GM06990 (cell line): ENCODE measurements at places on chromosomes 12 and 14.

DNA sequence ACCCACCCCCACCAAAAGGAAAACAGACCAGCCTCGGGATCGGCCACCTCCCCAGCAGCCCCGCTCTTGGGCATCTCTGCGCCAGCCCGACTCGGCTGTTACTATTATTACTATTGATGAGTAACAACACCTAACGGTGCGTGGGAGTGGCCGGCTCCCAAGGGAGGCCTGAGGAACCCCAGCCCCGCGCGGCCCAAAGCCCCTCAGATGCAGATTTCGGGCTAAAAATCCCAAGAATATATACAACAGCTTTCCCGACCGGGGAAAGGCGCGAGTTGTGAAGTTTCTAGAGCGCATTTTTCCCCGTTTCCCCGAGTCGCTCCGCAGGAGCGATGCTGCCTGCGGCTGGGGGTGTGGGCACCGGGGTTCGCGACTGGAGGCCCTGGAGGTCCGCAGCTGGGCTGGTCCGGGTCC, 565 bp downstream of the NT5DC3 start:
- no peak for DNase-seq

DNA sequence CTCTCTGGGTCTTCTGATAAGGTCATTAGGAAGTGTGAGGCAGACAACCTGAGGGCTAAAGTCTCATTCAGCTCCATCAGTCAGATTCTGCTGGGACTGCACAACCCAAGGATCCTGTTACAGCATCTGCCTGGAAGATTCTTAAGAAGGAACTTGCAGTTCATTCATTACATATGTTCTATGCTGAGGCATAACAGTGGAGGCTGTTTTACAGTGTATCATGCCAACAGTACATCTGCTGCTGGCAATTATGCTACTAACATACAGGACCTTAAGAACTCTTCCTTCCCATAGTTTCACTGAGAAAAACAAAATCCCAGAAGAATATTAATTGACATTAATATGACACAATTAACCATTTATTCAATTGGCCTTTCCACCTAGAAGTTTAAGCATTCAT, 968.6 kb downstream of the DIO2 start:
- DNase-seq, result no peak

- no peak for DNase-seq
Measured at GRCh38 chr14:22601996-22602395, 3.9 kb downstream of the ABHD4 start.

DNA sequence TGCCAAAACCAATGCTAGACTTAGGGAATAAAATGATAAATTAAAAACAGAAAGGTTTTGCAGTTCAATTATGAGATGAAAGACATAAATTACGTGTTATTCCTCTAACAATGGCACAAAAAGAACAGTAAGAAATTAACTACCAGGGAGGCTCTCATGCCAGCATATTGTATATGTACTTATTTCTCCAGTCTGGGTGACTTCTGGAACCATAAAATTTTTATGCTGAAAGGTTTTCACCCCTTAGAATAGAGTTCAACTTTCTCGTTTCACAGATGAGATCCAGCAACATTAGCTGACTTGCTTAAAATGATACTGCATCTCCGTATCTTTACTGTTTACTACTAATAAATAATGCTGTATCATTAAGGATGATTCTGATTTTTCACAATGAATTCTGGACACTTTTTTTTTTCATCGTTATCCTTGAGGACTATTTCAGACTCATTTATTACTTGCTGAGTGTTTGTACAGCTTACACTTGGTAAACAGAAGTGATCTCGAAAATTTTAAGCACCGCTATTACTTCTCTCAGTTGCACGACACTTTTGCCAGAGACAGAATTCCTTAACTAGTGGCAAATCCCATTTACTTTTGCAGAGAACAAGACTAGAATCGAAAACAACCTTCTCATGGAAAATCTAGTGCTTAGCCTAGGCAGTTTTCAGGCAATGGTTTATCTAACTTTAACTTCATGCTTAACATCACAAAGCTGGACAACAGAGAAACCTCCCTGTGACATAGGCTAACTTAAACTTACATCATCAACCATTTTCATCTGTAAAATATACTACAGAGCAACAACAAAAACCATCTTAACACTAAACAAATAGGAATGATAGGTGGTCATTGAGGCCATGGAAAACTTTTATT, 2.7 kb downstream of the RSRC2 start:
- DNase-seq, result no peak

DNA sequence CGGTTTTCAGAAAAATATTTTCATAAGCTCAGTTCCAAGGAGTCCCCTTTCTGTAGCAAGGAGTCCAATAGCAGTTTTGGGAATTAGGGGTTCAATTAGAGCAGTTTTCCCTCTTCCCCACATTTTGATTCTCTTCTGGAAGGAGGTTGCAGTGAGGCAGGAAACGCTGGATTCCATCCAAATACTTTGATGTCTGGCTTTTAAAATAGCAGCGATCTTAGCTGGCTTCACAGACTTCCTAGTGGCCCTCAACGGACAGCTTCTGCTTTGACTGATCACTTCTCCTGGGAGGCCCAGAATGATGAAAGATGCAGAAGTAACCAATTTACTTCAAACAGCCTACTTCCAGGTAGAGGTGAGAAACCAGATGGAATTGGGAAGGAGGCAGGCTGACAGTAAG, 63.1 kb downstream of the C12orf75 start:
- no peak for DNase-seq

DNA sequence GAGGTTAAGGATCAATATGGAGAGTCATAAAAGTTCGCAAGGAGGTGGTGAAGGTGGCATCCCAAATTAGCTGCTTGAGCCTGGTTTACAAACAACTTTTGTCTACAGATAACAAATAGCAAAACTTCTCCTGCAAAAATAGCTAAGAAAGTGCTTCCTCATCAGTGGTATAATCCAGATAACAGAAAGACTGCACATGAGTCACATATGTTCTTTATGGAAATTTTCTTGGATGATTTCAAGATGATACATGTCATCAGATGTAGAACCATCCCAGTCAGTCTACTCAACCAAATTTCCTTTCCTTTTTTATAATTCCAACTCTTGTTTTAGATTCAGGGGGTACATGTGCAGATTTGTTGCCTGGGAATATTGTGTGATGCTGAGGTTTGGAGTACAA, 133.0 kb downstream of the BTG1 start:
- DNase-seq, result no peak
